ENCODE measurements at places on chromosomes 5 and 9.

DNA sequence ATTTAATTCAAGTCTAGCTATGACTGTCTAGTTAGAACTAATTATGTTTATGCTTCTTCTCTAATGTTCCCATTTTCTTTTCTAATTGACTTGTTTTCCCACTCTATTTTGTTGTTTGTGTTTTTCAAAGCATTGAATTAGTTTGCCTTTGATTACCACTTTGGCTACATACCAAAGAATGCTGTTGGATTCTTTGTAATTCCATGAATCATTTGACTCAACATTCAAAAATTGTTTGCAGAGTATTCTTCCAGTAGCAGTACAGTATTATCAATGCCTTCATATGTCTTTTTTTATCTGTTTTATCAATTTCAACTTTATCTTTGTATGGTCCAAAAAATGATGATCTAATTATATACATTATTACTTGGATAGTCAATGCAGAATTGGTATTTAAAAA lies 288.7 kb downstream of the RFX3 start:
- DNase-seq = no peak

GRCh38 chr5:71973563-71973962 lies 133.7 kb upstream of the MAP1B start:
- DNase-seq = no peak

DNA sequence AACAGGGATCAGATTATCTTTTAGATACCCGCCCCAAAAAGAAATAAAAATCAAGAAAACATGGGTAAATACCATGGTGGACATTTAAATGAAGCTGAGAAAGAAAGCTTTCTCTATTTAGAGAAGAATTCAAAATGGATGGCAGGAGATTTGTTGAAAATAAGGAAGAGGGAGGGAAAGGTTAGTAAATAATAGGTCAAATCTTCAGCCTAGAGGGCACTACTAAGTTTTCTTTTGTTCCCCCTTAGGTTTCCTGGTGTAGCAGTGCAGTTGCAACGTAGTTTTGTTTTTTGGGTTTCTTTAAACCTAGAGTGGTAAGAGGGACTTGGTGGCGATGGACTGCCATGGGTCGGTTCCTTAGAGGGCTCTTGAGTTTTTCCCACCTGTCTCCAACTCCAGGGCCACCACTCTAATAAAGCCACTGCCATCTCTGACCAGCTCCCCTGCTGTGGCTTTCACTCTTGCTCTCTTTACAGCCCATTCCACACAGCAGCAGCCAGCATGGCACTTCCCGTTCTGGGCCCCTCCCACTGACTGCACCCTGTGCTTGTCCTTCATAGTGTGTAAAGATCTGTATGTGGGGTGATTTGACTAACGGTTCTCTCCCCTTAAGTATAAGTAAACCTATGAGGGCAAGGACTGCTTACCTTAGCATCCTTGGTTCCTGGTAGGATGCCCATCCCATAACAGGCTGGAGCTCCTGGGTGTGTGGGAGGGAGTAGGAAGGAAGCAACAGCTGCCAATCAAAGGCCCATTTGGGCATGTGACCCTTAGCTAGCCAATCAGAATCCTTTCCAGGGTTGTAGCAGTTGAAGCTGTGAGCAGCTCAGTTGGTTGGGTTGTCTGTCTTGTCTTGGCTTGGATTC lies 118.3 kb downstream of the SLC1A3 start:
- no peak for DNase-seq

- DNase-seq = no peak
These were observed 59.1 kb downstream of the JMY start for GRCh38 chr5:79295029-79295428.

GRCh38 chr5:14516901-14517300 lies 64.7 kb upstream of the OTULINL start:
- no peak for DNase-seq

DNA sequence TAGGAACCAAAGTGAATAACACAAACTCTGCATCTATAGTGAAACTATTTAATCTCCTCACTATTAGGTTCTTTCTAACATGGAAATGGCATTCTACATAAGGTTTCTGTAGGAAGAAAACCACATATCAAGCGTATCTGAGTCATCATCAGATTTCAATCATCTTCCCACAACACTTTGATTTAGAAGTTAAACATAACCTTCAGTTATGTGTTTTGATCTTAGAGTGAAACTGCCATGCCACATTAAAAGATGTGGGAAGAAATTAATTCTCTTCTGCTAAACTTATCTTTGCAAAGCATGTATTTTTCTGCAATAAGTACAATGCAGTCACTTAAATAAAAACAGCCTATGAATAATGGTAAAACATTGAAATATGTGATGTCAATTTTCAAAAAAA lies 55.0 kb downstream of the MEF2C start:
- DNase-seq = no peak

DNA sequence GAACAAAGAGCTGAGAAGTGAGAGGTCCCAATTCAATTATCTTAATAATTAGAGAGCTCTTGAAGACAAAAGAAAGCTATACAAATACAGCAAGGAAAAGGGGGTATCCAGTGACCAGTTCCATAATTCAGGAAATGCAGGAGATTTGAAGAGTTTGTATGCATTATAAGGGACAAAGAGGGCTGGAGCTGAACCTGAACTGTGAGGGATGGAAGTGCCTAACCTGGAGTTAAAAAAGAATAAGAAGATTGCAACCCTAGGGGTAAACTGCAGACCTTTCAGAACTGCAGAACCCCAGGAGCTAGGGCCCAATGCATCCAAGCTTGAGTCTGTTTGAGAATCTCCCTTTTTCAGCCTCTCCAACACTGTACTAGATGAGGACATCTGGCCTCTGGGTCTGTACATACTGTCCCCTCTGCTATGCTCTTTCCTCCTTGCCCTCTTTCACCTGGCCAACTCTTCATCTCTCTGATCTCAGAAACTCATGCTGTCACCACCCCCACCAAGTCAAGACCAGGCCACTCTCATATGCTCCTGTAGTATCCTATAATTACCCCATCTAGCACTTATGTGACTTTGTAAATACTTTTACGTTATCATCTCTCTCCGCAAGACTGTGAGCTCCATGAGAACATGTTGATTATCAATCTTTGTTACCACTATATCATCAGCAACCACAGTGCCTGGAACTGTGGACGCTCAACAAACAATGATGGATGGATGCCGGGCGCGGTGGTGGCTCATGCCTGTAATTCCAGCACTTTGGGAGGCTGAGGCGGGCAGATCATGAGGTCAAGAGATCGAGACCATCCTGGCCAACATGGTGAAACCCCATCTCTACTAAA lies 6.6 kb upstream of the PRKACG start:
- no peak for DNase-seq

- no peak for DNase-seq
These were observed 13.1 kb downstream of the GPRIN1 start for GRCh38 chr5:176596689-176597416.

GRCh38 chr9:99056886-99057664 lies 47.8 kb upstream of the TGFBR1 start:
- no peak for DNase-seq

DNA sequence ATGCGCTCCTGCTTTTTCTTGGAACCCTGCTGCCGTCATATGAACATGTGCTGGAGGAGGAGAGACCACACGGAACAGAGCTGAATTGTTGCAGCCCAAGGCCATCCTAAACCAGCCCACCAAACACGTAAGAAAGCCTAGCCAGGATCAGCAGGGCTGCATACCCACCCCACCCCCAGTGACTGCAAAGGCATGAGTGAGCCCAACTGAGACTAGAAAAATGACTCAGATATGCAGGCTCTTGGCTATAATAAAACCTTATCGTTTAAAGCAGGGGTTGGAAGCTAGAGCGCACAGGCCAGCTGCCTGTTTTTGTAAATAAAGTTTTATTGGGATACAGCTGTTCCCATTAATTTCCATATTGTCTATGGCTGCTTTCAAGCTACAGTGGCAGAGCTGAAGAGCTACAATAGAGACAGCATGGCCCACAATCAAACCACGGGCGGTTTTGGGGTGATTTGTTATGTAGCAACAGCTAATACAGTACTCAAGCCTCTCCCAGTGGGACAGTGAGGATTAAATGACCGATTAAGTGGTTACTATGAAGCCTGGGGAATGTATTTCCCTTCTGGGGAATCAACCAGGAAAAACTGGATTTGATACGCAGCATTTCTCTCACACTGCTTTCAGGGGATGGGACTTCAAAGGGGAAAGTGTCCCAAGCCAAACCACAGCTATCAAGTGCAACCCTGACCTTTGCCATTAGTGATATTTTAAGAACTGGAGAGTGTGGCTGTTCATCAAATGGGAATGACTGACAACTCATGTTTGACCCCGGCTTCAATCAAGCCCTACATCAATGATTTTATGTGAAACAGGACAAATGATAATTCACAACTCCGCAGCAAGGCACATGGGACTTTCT lies 6.3 kb downstream of the SHB start:
- DNase-seq = no peak

- DNase-seq = no peak
These were observed 114.2 kb downstream of the IRX1 start for GRCh38 chr5:3709717-3710348.

DNA sequence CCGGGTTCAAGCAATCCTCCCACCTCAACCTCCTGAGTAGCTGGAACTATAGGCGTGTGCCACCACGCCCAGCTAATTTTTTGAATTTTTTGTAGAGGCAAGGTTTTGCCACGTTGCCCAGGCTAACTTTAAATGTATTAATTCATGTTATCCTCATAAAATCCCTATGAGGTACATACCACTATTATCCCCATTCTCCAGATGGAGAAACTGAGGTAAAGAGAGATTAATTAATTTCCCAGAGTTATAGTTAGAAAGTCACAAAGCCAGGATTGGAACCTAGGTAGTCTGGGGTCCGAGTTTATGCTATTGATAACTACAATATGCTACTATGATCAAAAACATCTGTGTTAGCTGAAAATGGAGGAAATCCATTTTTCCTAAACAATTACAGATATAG lies 31.9 kb upstream of the GOLPH3 start:
- no peak for DNase-seq

DNA sequence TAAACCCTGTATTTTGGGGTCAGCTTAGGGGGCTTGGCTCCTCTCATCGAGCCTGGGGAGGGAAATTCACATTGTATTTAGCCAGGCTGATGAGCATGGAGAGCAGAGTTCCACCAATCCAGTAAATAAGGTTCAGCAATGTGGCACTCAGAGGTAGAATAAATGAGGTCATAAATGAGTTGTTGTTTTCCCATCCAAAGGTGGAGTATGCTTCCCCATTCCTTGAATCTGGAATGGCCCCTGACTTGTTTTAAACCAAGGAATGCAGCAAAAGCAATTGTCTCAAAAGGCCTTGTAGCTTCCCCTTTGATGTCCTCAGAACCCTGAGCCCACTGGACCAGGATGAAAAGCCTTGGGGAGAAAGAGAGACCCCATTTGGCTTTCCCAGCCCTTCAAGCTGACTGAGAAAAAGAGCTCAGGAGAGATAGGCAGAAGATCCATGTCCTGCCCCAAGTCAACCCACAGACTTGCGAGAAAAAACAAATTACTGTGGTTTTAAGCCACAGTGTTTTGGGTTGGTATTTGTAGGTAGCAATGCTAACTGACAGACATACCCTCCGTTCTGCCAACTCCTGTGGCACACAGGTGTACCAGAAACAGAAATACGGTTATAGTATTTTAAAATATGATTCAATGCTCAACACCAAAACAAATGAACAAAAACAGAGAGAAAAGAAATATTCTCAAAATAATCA lies 566.0 kb upstream of the DMAC1 start:
- DNase-seq = no peak

- no peak for DNase-seq
These were observed 67.6 kb upstream of the TBCA start for GRCh38 chr5:77843570-77844372.

- no peak for DNase-seq
These were observed 34.6 kb upstream of the PTCH1 start for GRCh38 chr9:95551406-95551805.

DNA sequence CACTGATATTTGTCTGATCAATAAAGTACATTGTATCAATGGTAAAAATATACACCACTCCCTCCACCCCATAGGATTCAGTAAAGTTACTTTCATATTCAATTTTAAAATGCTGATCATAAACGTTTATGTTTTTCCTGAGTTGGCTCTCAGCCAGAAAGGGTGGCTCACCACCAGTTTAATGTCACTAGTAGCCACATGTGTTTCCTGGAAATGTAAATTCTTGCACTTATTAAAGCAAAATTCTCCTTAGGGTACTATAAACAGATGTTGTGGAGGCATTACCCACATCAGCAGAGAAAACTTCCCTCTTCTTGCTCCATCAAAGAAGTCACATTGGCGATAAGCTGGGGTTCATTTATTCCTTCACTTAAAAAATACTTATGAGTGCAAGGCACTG lies 210.3 kb downstream of the SREK1 start:
- DNase-seq = no peak

DNA sequence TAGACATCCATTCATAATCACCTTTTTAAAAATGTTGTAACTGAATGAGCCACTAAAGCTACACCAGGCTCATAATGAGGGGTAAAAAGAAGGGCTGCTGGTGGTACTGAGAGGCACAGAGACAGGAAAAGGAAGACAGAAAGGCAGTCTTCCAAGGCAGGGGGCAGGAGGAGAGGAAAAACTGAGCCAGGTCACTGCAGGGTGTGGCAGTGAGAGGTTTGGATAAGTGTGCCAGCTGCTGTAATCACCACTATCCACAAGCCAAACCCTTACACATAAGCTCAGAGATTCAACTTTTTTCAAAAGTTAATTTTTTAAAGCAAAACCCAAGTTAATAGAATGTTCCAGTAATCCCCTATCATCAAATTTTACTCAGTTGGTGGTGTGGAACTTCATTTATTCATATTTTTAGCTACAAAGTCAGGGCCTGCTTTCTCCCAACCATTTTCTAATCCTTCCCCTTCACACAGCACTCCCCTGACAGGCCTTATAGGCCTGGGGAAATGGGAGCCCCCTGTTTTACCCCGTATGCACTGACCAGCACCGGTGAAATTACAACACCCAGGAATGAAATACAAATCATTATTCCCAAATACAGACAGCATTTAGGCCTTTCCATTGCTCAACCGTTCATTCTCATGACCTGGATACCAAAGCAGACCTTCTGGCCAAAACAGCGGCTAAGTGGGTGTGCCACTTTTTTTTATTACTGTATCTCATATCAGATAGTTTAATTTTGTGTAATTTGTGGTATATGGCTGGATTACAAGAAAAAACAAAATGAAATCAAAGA lies 76.3 kb downstream of the EFNA5 start:
- no peak for DNase-seq

DNA sequence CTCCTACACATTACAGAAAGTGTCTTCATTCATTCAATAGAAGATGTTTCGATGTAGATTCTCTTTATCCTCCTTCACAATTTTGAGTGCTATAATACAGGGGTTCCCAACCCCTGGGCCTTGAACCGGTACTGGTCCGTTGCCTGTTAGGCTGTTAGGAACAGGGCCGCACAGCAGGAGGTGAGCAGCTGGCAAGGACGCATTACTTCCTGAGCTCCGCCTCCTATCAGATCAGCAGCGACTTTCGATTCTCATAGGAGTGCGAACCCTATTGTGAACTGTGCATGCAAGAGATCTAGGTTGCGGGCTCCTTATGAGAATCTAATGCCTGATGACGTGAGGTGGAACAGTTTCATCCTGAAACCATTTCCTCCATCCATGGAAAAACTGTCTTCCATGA lies 153.0 kb upstream of the SMC2 start:
- DNase-seq = no peak

DNA sequence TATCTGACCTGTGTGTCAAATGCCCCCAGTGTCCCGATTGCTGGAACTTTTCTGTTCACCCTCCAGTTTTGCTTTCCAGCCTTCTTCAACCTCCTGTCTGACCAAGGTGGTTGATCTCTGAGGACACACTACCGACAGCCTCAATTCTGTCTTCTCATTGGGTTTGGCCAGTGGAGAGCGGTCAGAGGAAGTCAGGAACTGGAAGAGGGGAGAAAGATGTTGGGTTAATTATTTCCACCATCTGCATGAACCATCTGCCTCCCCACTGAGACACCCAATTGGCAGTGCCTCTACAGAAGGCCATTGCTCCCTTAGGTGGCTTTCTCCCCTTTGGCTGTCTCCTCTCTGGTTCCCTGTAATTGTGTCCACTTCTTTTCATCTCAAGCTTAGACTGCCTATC lies 154.3 kb upstream of the RAI14 start:
- DNase-seq = no peak
